ENCODE measurements at places on chromosomes 7 and 10.

DNA sequence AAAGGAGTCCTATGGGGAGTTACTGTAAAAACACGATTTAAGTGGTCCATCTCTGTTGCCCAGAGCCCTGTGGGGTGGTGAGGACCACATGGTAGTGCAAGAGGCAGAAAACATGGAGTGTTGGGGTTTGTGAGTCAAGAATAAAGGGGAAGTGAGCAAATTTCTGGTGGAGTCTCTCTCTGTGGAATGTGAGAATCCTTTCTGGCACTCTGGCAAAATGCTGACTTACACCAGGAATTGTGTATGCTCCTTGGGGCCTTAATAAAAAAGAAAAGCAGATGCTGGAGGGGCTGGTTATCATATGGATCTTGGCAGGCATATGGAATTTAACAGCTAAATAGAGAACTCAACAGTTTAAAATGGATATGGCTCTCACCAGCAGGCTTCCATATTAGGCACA is 486.0 kb downstream of the TNS3 start:
- DNase-seq = no peak

DNA sequence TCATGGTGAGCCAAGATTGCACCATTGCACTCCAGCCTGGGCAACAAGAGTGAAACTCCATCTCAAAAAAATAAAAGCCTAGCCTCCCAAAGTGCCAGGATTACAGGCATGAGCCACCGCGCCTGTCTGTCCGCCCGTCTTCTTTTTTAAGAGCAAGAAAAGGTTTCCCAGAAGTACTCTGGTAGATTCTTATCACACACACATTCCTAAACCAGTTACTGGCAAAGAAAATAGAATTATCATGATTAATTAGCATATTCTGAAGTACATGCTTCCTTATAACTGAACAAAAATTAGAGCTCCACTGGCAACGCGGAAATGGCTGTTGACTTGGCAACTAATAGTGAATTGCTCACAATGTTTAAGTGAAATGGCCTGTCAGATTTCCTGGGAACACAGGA is 87.0 kb downstream of the ADK start:
- DNase-seq = no peak

DNA sequence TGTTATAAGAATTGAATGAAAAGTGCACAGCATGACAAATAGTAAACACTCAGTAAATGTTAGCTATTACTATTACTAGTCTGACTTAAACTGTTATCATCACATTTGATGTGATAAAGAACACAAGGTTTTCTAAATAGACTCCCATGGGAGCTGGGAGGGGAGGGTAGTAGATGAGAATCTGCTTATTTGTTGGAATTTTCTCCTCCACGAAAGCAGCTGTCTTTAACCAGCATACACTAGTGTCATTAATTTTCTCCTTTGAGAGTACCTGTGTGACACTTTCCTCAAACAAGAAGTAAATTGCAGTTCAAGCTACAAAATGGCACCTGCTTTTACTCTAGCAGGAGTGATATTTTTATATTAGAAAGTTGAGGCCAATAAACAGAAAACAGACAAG is 200.1 kb downstream of the SKAP2 start:
- DNase-seq = no peak

GRCh38 chr7:116501425-116502167 is 2.1 kb downstream of the CAV2 start:
- no peak for DNase-seq

DNA sequence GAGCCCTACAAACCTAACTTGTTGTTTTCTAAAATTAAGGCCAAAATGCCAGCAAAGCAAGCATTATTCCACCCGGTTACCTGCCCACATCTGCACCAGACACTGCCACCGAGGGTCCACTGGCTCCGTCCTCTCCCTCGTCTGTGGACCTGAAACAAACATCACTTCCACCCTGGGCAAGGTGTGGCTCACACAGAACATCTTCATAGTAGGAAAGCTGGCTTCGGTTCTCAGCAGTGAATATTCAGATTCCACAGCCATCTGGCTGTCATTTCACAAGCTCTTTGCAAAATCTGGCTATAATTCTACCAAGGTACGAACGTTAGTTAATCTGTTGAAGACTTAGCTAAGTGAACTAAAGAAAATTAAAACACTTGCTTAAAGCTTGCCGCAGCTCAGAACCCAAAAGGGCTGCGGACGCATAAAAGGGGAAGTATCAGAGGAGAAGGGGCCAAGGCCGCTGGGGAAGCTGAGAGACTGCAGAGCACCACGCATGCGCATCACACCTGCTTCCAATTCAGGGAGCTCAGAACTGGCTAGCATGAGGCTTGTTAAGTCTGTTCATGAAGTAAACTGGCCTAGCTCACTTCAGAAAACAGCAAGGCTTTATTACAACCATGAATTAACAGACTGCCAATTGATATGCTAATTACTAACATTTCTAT is 46.1 kb downstream of the PTPRN2 start:
- DNase-seq = no peak

GRCh38 chr10:34151481-34151880 is 663.6 kb downstream of the PARD3 start:
- no peak for DNase-seq

DNA sequence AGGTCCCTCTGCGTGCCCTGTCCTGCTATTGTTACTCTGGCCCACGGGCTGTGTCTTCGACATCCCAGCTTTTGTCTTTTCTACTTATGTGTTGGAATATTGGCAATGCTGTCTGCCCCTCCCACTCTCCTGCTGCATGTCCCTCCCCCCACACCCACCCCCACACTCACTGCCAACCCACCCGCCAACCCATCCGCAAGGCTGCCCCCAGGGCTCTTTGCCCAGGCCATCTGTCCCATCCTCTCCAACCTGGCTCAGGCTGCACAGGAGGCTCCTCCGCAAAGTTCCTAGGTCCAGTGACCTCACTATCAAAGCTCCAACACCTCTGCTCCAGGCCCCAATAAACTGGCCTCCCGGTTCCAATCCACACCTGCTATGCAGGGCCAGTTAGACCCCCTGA is 167.1 kb upstream of the PRR15 start:
- no peak for DNase-seq

GRCh38 chr7:30836991-30837390 is 65.8 kb downstream of the MINDY4 start:
- DNase-seq = no peak

- DNase-seq = no peak
These were observed 316.3 kb downstream of the PARD3 start for GRCh38 chr10:34498821-34499220.

DNA sequence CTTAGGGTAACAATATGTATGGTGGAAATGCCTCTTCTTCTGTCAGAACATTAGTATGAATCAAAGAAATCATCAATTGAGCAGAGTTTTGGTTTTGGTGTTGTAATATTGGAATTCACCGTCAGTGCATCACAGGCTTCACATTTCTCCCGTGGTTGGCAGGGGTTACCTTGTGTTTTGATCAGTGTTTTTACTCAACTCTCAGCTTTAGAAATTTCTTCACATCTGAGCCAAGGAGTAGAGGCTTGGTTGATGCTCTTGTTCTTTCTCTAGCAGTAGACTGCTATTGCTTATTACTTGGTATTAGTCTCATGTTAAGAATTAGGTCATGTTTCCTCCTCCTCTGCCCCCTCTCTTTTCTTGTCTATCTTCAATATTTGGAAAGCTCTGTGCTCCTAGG is 188.8 kb upstream of the SMIM30 start:
- no peak for DNase-seq

GRCh38 chr7:44384586-44385433 is 59.4 kb upstream of the CAMK2B start:
- DNase-seq = no peak

DNA sequence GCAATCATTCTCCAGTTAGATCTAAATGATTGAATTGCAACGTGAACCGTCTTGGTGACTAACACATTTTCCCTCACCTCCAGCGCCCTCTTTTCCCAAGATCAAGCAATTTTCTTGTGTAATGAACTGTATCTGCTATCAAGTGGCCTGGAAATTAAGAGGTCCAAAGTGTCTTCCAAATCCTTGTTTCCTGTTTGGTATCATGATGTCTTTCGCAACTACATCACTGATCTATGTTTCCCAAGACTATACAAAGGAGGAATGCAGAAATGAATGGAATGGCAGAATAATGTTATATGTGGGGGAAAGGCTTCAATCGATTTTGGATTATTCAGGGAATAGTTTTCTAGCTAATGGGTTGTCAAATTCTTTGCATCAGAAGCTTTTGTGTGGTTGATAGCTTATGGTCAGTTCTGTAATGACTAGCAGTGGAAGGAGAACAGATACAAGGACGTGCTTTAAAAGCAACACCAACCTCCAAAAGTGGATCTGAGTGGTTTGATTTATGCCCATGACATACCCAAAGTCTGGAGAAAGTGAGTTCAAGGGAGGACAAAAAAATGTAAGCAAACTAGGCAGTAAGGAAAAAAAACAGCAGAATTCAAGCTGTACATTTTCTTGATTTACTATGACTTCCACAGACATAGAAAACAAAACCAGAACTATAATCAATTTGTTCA is 14.6 kb upstream of the ZEB1 start:
- DNase-seq = no peak

- no peak for DNase-seq
These were observed 10.1 kb upstream of the HPS1 start for GRCh38 chr10:98456686-98457482.

- no peak for DNase-seq
These were observed 1.3 kb upstream of the CUEDC2 start for GRCh38 chr10:102433619-102434046.

DNA sequence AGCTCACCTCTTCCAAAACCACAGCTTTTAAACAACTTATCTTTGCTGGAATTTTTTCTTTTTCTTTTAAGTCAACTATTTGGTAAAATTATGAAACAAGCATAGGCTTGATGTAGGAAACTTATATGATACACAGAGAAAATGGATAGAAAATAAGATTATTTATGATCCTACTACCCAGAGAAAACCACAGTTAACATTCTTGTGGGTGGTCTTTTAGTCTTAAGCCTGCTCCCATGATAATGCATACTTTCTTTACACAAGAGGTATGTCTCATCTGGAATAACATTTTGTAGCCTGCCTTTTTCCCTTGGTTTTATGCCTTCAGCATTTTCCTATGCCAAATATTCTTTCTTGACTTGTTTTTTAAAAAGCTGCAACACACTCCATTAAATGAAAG is 21.4 kb downstream of the PLPP4 start:
- no peak for DNase-seq

GRCh38 chr10:48934672-48935501 is 4.8 kb downstream of the LRRC18 start:
- no peak for DNase-seq
